Cardiac muscle cell (in vitro differentiated cells and primary cell): ENCODE measurements at places on chromosomes 11 and 22. TPM values are rescaled to one million over a fixed set of nuclear protein-coding genes. Genes with fewer than 3 reads are reported as not detected.
A peak's percentile ranks its signal among the peaks of the same experiment; 100 is the strongest.

DNA sequence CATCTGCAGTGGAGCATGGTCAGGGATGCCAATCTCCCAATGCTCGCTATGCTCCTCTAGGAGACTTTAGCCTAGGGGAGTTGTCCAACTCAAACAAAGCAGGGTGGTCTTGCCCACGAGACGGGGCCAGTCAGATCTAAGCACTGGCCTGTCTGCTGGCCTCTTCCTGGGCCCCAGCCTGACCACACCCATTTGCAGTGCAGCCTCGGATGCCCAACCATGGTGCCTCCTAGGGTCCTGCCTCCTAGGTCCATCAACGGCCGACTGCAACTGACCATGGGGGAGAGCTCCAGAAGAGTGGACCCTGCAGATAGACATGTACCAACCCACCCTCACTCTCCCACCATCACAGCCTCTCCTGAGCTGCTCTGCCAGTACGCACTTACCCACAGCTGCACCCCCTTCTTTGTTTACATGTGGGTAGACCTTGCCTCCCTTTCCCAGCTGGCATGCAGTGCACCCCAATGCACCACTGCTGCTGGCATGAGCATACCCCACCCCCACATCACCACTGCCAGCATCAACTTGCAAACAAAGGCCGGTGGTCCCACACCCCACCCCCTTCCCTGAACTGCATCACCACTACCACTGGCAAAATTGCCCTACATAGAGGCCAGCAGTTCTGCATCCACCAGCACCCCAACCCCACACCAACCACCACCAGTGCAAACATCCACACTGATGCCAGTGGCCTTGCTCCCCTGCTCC is 27.6 kb upstream of the ARL14EP start:
- H3K36me3 ChIP-seq = no peaks in the 10 kb centered on the region
- no peak overlapping the region for H3K27ac ChIP-seq
- no peak for DNase-seq
- no peaks in the 10 kb centered on the region for H3K27me3 ChIP-seq

GRCh38 chr11:57491371-57492061 is 24.0 kb downstream of the SLC43A1 start:
- H3K27ac ChIP-seq = no peak overlapping the region
- H3K36me3 ChIP-seq = no peaks in the 10 kb centered on the region
- DNase-seq = peak; percentile 46
- H3K27me3 ChIP-seq = no peaks in the 10 kb centered on the region

- no peak overlapping the region for H3K27ac ChIP-seq
- H3K27me3 ChIP-seq = no peaks in the 10 kb centered on the region
- H3K4me1 ChIP-seq = peaks cover 3% of the 10 kb centered on the region
- DNase-seq = no peak
- no peaks in the 10 kb centered on the region for H3K36me3 ChIP-seq
These were observed 9.4 kb upstream of the RPS3 start for GRCh38 chr11:75389925-75390324.

Gene NPAS4
- 1.2 TPM in 2 replicates for total RNA-seq

DNA sequence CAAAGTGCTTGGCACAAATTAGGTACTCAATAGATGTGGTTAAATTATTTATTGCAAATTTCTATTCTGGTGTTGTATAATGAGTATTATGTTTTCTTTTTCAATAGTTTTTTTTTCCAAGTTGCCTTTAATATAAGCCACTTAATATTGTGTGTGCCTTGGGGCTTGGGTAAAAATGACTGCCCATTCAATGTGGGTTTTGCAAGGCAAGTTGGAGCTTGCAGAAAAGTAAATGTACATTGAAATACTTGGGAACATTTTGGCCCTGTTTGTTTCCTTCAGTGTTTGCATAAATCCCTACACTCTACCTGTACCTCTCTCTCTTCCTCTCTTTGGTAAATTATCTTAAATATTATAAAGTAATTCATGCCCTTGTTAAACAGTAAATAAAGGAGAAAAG is 2.1 kb upstream of the CCDC81 start:
- no peak overlapping the region for H3K4me3 ChIP-seq
- H3K27me3 ChIP-seq = no peaks in the 10 kb centered on the region
- no peak overlapping the region for H3K27ac ChIP-seq
- H3K36me3 ChIP-seq = no peaks in the 10 kb centered on the region
- H3K4me1 ChIP-seq = no peaks in the 10 kb centered on the region

- no peaks in the 10 kb centered on the region for H3K36me3 ChIP-seq
- H3K27ac ChIP-seq = peak overlapping the region; percentile 78
- H3K4me3 ChIP-seq = no peak overlapping the region
- peaks cover 18% of the 10 kb centered on the region for H3K4me1 ChIP-seq
- DNase-seq = peak; percentile 53
These were observed 17.4 kb downstream of the NARS2 start for GRCh38 chr11:78557236-78557635.

DNA sequence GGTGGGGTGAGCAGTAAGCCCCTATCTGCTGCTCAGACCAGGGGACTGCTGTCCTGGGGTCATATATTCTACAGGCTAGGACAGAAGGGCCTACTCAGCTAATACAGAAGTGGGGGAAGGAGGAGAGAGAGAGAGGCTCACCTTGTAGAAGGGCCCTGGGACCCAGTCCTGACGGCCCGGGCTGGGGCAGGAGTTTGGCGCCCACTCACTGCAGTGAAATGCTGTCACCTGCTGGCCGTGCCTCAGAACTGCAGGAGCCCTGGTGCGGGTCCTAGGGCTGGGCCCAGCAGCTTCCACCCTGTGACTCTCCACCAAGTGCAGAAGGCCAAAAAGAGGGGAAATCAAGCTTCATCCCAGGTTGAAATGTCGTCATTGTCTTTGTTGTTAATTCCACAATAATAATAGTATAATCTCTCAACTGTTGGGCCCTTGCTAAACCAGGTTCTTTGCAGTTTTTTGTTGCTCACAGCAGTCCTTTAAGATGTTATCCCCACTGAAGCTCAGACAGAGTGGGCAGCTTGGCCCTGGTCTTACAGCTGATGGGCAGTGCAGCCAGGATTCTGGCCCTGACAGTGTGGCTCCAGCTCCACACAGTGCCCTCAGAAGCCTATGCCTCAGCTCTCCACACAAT is 29.6 kb downstream of the TRIM29 start:
- H3K4me1 ChIP-seq = no peaks in the 10 kb centered on the region
- H3K27me3 ChIP-seq = peaks cover 22% of the 10 kb centered on the region
- DNase-seq = peak; percentile 64
- H3K27ac ChIP-seq = no peak overlapping the region
- H3K36me3 ChIP-seq = no peaks in the 10 kb centered on the region

DNA sequence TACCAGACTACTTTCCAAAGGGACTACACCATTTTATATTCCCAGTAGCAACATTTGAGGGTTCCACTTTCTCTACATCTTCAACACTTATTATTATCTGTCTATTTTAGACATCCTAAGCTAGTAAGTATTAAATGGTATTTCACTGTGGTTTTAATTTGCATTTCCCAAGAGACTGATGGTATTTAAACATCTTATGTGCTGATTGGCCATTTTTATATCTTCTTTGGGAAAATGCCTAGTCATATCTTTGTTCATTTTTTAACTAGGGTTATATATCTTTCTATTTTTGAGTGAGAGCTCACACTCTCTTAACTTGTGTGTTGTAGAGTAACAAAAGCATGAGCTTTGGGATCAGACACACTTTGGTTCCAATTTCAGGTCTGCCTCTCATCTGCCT is 73.7 kb downstream of the PRCP start:
- no peak overlapping the region for H3K27ac ChIP-seq
- peaks cover 2% of the 10 kb centered on the region for H3K36me3 ChIP-seq
- DNase-seq = no peak
- no peaks in the 10 kb centered on the region for H3K27me3 ChIP-seq

Gene CD59
- total RNA-seq = 60.6 and 61.1 TPM in 2 replicates

DNA sequence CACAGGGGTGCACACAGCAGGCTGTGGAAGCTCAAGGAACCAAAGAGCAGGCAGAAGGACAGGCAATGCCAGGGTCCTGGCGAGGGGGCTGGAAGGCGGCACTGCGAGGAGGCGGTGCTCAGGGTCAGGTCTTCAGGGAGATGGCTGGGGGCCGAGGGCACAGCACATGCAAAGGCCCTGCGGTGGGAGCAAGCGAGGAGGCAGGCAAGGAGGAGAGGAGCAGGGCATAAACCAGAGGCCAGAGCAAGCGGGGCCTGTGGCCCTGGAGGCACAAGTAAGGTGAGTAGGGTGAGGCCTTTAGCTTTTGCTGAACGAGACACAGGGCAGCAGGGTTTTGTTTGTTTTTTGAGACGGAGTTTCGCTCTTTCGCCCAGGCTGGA is 126.9 kb downstream of the ARHGAP8 start:
- H3K4me3 ChIP-seq = no peak overlapping the region
- no peak overlapping the region for H3K27ac ChIP-seq
- no peaks in the 10 kb centered on the region for H3K4me1 ChIP-seq
- H3K27me3 ChIP-seq = no peaks in the 10 kb centered on the region

GRCh38 chr22:23904573-23905254 is 10.5 kb downstream of the MIF start:
- no peak overlapping the region for H3K27ac ChIP-seq
- DNase-seq = no peak
- H3K4me3 ChIP-seq = no peak overlapping the region
- no peaks in the 10 kb centered on the region for H3K4me1 ChIP-seq
- H3K27me3 ChIP-seq = no peaks in the 10 kb centered on the region

Gene ARHGEF12
- 29.9 and 43.4 TPM in 2 replicates for total RNA-seq

- H3K36me3 ChIP-seq = no peaks in the 10 kb centered on the region
- H3K27me3 ChIP-seq = peaks cover 4% of the 10 kb centered on the region
- H3K4me1 ChIP-seq = no peaks in the 10 kb centered on the region
- no peak overlapping the region for H3K27ac ChIP-seq
- no peak overlapping the region for H3K4me3 ChIP-seq
These were observed 393.2 kb upstream of the TENM4 start for GRCh38 chr11:79834015-79834414.

Gene NELL1
- total RNA-seq = 2.1 and 7.4 TPM in 2 replicates

DNA sequence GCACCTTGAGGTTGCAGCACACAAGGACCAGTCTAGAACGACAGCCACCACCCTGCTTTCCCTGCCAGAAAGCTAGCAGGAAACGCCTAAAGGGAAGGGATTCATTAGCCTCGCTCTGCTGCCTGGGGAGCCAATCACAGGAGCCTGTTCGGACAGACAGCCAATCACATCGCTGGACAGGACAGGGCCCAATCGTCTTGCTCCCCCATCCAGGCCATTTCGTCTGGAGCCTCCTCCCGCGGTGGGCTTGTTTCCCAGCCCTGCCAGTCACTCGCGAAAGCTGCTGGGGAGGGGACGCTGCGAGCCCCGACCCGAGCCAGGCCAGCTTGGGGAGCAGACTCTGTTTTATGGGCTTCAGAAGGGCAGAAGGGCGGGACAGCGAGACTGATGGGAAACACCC is 79.8 kb upstream of the NCAM1 start:
- no peaks in the 10 kb centered on the region for H3K27me3 ChIP-seq
- H3K36me3 ChIP-seq = no peaks in the 10 kb centered on the region
- H3K4me1 ChIP-seq = no peaks in the 10 kb centered on the region
- no peak overlapping the region for H3K27ac ChIP-seq
- peak; percentile 91 for DNase-seq
- peak overlapping the region; percentile 24 for H3K4me3 ChIP-seq

DNA sequence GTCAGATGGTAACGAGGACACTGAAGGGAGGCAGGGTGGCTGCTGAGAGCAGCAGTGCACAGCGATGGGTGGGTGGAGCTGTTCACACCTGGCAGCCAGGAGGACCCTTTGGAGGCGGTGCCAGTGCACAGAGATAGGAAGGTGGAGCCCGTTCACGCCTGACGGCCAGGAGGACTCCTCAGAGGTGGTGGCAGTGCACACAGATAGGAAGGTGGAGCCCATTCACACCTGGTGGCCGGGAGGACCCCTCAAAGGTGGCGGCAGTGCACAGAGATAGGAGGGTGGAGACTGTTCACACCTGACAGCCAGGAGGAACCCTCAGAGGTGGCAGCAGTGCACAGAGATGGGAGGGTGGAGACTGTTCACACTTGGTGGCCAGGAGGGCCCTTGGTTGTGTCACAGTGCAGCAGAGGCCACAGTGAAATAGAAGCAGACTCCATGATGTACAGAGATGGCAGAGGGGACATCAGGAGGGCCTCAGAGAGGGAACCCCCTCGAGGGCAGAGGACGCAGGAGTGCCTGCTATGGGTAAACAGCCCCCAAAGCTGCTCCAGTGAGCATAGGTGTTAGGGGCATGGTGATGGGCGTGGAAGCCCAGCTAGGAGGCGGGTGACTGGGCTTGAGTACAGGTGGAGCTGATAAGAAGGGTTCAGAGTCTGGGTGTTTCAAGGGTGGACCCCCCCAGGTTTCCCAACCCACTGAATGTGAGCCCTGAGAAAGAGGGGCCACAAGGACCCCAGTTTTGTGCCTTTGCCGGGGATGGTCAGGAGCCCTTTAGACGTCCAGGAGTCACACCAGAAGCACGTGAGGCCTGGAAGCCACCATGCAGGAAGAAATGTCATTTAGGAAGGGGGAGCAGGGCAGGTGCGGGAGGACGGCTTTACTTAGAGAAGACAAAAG is 566.7 kb downstream of the BRD1 start:
- H3K36me3 ChIP-seq = no peaks in the 10 kb centered on the region
- no peaks in the 10 kb centered on the region for H3K4me1 ChIP-seq
- H3K27me3 ChIP-seq = no peaks in the 10 kb centered on the region
- no peak overlapping the region for H3K27ac ChIP-seq

DNA sequence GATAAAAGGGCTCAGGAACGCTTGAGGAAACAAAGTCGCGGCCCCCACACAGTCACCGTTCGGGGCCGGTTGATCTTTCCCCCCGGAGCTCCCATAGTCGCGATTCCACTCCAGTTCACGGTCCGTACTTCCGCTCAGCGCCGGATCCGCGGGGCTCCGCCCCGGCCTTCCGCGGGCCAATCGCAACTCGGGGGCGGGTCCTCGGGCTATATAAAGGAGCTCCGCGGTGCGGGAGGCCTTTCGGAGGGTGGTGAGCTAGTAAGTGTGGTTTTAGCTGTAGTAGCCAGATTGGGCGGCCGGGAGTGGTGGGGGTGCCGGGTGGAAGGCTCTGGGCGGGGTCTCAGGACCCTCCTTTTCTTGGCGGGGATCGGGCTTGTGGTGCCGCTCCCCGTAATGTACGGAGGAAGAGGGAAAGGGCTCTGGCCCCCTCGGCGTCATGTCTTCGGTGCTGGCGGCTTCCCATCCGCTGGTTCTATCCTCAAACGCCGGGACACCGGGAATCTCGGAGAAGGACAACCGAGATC is at the start of the genes C11orf98 and CSKMT:
Gene C11orf98, minus strand, starts transcription at position 136 of the 524 bp plus-strand sequence. Its CDS starts 41 bp downstream, at position 95.
Gene CSKMT, plus strand, starts transcription at position 238 of the 524 bp plus-strand sequence. CDS start 568 bp downstream, outside the sequence.
- H3K36me3 ChIP-seq = peaks cover 2% of the 10 kb centered on the region
- peaks cover 14% of the 10 kb centered on the region for H3K4me1 ChIP-seq
- H3K27me3 ChIP-seq = no peaks in the 10 kb centered on the region
- H3K4me3 ChIP-seq = peak within 1 kb of the TSS; percentile 67

Gene CTSF
- 15.2 and 45.6 TPM in 2 replicates for total RNA-seq
